Urinary bladder (tissue), 4 donors: ENCODE measurements at places on chromosomes 16 and 17. TPM values are rescaled to one million over a fixed set of nuclear protein-coding genes. Genes with fewer than 3 reads are reported as not detected.

Gene SECTM1
- 15.9 TPM for total RNA-seq

Gene SLC5A2
- total RNA-seq, result 0.42 TPM

Gene PLEKHG4
- 12.8 TPM for total RNA-seq

Gene KRTAP16-1
- total RNA-seq, result not detected

- DNase-seq, result no peak
Observed at GRCh38 chr16:67257486-67258160, 8.8 kb downstream of the SLC9A5 start.

GRCh38 chr16:84787263-84787622 is 32.5 kb upstream of the CRISPLD2 start:
- no peak for DNase-seq

GRCh38 chr16:20301840-20302239 is 25.5 kb downstream of the GP2 start:
- no peak for DNase-seq

DNA sequence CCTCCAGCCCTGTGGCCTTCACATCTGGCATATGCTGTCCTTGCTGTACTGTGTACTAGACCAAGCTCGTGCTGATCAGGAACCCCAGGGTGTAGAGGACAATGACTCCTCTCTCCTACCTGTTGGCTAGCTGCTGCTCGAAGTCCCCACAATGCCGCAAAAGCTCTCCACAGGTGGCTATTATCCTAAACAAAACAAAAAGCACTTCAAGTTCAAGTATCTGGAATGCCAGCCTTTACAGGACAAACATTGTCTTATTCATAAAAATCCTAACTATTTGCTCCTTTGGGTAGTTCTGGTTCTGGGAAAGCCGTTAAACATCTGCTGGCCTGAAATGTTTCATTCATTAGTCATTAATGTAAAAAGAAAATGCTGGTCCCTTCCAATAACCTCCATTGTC is 42.8 kb downstream of the COG7 start:
- DNase-seq, result no peak

GRCh38 chr16:85750146-85750826 is 610 bp downstream of the C16orf74 start:
- DNase-seq, result no peak

GRCh38 chr16:84223456-84223855 is 16.4 kb downstream of the KCNG4 start:
- no peak for DNase-seq

DNA sequence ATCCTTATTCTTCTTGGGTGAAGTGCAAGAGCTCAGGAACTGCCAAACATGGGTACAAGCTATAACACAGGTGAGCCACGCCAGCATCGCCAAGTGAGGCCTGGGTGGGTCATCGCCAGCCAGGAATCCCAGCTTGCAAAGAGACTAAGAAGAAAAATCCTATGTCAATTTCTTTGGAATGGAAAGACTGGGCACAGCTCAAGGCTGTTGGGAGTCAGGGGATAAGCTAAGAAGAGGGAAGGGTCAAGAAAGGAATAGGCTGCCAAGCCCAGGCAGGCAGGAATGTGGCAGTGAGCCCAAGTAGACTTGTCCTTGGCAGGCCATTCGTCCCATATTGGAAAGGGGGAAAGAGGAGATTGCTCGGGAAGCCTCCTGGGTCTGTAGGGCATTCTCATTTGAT is 191.4 kb upstream of the CDH5 start:
- DNase-seq, result no peak
